Stimulated activated CD4-positive, alpha-beta T cell treated with anti-CD3 and anti-CD28 coated beads, TNF-alpha, amount 100 ng/mL, for 1 hour (primary cell): ENCODE measurements at places on chromosomes 7 and 10.

GRCh38 chr7:134660242-134660785, 13.7 kb downstream of the BPGM start:
- no peak for DNase-seq

DNA sequence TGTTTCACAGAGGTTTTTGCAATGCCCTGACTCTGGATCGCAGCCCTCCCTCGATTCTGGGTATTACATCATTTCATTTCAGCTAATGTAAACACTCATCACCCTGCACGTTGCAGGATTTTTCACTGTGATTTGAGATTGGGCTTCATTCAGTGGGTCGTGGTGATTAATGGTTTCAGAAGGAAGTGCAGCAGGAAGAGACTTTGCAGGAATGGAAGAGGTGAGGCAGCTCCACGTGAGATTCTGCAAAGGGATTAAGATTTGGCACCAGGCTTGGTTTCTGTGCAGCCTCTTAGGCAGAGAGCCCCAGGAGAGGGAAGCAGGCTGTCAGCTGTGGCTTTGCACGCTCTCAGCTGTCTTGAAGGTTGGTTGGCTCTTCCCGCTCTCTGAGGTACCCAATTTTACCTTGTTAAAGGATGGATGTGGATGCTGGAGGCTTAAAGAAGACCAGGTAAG, 95.2 kb downstream of the PLCE1 start:
- DNase-seq, result no peak

DNA sequence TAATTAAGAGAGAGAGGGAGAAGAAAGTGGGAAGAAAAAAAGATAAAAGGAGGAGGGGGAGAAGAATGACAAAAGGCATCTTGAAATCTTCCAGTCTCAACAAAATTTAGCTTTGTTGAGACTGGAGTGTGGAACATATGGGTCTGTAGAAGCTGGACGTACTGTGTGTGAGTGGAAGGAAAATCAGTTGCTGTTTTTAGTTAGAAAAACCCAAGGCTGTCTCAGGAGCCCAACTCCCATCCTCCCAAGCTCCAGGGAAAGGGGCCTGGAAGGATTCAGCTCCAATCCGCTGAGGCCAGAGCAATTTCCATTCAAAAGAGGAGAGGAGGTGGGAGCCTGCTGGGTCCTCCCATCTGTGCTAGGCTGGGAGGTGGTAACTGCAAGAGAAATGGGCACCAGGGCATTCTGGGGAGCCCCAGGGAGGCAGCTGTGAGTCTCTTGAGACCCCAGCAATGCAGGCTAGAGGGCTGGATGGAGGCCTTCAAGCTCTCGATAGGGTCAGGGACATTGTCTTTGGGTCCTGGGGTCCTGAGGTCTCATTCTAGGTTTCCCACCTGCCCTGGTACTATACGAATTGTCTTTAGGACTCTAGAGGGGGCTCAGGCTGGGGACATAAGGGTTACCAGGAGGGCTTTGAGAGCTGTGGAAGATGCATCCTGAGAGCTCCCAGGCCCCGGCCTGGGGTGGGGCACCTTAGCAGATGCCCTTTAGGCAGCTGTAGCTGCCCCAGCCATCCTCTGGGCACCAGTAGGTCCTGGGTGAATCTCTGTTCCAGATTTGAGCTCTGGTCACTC, 21.4 kb downstream of the ADCYAP1R1 start:
- DNase-seq, result no peak

DNA sequence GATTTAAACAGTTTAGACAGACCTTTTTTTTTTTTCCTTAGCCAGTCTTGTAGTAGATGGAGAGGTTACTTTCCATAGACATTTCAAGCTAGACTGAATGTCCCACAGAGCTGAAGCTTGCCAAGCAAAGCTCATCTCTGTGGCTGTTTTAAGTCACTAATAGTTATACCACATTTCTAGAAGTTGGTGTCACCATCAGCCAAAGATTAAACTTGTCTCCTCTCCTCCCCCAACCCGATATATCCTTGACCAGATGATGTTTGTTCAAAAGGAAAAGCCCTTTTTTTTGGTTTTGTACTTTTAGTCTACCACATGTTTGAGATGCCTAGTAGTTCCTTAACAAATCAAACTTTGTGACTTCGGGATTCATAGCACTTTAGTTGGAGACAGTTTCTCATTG, 66.1 kb downstream of the ADD3 start:
- no peak for DNase-seq

DNA sequence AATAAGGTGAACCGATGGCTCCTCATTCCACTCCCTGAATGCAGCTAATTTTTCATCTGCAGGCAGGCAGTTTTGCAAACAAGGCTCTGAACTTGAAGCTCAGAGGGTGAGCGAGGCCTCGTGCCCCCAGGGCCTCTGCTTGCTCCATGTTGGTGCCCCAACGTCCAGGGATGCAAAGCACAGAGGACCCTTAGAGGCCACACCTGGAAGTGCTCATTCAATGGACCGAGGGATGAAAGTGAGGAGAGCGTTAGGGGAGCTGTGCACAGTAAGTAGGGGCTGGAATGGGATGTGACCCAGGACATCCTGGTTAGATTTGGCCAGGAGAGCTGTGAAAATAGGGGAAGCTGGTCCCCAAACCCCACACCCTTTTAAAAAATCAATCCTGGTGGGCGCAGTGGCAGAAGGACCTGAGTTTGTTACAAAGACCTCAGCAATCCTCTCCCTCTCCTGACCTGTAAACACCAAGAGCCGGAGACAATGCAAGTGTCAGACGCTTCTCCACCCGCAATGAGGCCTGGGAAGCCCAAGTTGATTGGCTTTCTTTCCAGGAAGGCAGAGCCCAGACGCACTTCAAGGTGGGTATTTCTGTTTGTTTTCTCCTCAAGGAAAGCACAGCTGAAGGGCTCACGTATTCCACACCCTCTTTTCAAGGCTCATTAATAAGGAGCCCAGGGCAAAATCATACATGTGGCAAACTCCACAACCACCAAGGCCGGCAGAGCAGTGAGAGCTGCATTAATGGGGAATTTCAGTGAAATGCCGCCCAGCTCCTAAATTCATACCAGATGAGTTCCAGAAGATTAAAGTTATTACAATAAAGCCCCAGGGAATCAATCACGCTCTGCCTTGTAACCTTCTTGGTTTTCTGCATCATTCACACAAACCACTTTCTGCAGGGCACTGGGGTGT, 14.1 kb upstream of the CXCL12 start:
- DNase-seq, result no peak

- no peak for DNase-seq
Observed at GRCh38 chr10:119090968-119091367, 10.4 kb upstream of the EIF3A start.

DNA sequence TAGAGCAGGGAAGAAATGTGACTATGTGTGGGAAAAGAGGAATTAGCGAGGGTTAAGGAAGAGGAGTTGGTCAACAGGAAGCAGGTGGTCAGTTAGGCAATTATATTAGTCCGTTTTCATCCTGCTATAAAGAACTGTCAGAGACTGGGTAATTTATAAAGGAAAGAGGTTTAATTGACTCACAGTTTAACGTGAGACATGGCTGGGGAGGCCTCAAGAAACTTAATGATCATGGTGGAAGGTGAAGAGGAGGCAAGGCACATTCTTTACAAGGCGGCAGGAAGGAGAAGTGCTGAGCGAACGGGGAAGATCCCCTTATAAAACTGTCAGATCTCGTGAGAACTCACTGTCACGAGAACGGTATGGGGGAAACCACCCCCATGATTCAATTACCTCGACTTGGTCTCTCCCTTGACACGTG, 35.0 kb downstream of the RAMP3 start:
- no peak for DNase-seq

DNA sequence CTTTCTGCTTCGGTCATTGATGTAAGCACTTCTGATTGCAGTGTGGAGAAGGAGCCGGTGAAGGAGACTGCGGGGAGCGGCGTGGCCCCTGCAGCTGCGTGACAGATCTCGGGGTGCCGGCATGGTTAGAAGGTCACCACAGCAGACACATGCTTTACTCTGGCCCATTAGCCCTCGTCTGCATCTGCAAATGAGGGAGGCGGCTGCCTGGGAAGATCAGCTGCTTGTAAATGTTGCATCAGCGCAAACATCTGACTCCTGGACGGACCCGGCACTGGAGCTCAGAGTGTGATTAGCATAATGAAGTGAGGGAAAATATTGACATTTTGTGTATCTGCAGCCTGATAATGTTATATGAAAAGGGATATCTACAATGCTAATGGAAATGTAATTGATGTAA, 30.5 kb upstream of the MNX1 start:
- no peak for DNase-seq

DNA sequence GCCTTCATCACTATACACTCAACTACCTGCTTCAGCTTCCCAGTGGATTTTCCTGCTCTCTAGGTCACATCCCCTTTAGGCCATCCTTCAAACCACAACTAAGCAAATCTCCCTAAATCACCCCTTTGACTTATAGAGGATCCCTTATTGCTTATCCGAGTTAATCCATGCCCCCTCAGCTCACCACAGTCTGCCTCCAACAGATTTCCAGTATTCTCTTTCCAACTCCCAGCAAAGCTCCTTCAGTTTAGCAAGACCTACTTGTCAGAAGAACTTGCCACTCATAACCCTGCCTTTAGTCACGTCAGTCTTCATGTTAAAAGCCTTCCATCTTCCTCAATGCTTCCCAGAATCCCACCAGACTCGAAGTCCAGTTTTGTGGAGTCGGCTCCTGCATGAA, 38.6 kb downstream of the RAPGEF5 start:
- DNase-seq, result no peak

- DNase-seq, result no peak
Observed at GRCh38 chr10:21501731-21502347, 23.6 kb downstream of the SKIDA1 start.

DNA sequence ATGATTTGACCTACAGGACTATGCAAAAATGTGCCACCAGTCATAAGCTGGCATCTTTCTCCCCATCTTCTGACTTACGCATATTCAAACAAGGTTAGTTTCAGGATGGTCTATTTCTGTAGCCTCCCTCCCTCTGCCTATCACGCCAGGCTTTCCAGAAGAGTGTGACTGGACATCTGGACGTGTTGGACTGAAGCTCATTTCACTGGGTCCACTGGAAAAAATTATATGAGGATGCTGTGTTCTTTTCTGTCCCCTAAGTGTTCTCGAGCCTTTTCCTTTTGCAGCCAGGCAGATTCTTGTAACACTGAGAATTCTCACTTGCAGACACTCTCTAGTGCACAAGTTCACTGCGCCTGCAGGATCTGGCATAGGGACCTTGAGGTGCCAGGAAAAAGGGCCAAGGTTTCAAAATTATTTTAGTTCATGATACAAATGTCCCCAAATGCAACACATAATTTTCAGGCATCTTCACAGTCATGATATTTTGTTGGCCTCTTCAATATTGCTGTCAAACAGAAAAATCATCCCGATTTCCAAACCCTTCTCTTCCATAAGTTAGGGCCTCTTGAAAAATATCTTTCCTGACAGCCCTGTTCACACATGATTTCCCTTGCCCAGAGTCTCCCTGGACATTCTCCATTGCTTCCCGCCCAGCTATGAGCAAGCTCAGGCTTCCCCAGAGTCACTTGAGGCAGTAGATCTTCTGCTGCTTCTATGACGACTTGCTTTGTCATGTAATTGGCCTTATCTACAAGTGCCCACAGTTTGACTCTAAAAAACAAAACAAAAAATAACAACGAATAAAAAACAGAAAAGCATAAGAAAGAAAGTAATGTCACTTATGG, 170.4 kb downstream of the BMPER start:
- DNase-seq, result no peak

- DNase-seq, result no peak
Observed at GRCh38 chr7:97735075-97735474, 3.2 kb downstream of the TAC1 start.

GRCh38 chr7:106039486-106040060, 72.5 kb downstream of the SYPL1 start:
- no peak for DNase-seq

- DNase-seq, result no peak
Observed at GRCh38 chr10:125095228-125095627, 65.1 kb downstream of the CTBP2 start.

DNA sequence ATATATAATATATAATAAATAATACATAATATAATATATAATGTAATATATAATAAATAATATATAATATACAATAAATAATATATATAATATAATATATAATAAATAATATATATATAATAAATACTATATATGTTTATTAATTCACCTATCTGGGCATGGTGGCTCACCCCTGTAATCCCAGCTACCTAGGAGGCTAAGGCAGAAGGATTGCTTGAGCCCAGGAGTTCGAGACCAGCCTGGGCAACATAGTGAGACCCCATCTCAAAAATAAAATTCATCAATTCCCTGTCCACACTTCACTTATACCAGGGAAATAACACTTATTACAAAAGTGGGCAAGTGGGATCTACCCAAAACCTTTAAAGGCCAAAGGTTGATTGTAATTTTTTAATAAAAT, 281.1 kb downstream of the PRPF18 start:
- no peak for DNase-seq

GRCh38 chr7:135800560-135800959, 51.9 kb upstream of the FAM180A start:
- DNase-seq, result no peak

DNA sequence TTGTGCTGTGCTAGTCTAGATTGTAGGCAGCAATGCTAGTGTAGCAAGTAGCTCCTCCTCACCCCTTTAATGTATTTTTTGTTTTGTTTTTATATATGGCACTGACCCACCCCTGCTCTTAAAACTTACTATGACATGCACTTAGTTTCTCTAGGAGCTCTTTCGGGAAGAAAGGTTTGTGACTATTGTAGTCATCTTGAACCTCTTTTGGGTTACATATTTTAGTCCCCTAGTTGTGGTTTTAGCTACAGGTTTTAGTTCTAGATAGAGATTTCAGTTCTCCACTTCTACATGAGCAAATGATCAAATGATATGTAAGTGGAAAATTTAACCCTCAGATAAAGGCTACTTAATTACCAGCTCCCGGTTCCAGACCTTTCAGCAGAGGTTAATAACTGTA, 14.9 kb downstream of the MINPP1 start:
- no peak for DNase-seq

DNA sequence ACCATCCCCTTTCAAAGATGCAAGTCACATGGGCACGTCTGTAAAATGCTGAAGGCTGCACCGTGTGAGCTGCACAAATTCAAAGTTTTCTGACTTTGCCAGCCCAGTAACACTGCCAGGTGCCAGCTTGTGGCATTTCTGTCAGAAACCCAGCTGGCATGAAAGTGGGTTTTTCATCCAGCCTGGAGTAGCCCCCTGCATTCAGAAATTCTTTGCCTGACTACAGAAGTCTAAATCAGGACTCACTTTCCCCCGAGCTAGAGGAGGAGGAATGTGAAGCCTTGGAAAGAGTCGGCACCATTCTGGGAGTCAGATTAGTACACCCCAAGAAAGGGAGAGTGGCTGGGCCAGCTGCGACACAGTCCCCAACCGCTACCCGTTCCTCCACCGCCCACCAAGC, 56.7 kb upstream of the EN2 start:
- no peak for DNase-seq

GRCh38 chr7:152522571-152523067, 86.8 kb upstream of the KMT2C start:
- no peak for DNase-seq
